ENCODE measurements at places on chromosomes 16 and 17.

DNA sequence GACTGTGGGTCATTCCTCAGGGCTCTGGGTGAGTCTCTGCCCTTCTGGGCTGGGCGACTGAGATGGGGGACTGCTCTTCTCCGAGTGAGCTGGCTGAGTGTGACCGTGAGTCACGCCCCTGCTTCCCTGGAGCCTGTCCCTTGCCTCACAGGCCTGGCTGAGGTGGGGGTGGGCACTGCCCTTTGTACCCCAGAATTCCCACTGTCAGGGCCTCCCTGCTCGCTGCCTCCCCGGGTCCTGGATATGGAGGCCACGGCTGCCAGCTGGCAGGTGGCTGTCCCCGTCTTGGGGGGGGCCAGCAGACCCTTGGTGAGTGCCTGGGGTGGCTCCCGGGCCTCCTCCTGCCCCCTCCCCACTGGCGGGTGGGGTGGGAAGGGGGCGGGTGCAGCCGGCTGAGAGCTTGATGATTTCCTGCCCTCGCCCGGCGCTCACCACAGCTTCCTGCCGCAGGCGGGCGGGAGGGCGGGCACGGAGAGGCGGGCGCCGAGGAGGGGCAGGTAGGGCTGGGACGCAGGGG, at the start of gene LAT:
Gene LAT (plus strand): TSS at position 434 of the 517 bp plus-strand sequence. CDS start 366 bp downstream, outside the sequence.
- peak; percentile 69 for DNase-seq

GRCh38 chr17:55433029-55433628, 11.5 kb upstream of the MMD start:
- no peak for DNase-seq

DNA sequence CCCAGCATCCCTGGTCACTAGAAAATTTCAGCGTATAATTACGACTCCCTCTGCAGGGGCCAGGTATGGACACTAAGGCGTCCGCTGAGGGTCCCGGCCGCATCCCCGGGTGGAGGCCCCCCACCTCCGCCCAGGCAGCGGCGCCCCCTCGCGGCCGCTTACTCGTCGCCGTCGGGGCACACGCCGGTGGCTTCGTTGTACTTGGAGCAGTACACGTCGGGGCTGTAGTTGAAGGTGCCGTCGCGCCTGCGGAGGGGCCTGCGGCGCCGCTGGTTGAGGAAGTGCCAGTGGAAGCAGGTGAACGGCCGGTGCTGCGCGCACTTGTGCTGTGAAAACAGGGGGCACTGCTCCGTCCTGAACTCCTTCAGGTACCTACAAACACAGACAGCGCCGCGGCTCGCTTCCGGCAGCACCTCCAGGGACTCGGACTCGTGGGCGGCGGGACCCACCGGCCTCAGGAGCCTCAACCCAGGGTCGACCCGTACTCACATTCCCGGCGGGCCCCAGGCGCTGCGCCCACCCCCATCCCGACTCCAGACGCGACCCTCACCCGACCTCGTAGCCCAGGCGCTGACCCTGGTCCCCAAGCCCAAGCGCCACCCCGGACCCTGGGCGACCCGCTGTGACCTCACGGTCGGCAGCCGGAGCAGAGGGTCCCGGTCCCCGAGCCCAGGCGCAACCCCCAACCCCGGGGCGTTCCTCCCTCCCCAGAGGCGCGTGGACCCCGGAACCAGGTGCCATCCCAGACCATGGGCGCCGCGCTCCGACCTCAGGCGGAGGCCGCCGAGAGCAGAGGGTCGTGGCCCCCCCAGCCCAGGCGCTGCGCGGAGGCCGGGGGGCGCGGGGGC, 596 bp downstream of the UNKL start:
- peak; percentile 85 for DNase-seq

DNA sequence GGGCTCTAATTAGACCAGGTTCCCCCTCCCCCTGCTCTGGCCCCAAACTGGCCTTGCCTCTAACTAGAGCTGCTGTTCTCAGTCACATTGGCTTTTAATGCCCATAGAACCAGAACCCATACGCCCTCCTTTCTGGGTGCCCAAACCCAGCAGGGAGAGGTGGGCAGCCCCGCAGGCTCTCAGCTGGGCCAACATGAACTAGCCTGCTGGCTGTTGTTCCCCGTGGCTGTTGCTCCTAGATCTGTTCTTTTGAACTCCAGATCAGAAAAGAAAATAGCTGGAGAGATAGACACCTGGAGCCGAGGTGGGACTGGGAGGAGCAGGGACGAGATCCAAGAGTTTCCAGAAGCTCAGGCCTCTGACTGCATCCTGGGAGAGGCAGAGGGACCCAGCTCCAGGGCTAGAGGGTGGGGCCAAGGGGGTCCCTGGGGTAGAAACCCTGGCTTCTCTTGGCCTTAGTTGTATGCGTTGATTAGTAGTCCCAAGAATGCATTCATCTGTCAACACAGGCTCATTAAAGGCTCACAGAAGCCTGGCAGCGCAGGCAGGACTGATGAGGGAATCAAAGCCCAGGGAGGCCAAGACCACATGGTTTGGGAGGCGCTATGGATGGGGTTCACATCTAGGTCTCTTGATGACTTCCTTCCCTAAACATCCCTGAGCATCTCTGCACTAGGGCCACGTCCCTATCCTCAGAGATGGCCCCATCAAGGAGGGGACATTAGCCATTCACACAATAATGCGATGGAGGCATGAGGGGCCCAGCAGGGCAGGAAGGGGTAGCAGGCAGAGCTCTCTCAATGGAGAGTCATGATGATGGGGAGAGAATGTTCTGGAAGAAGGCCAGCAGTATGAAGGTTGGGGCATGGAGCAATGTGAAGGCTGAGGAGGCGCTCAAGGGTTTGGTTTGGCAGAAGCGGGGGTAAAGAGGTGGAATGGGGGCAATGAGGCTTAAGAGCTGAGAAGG, 1.3 kb upstream of the CPSF4L start:
- no peak for DNase-seq

DNA sequence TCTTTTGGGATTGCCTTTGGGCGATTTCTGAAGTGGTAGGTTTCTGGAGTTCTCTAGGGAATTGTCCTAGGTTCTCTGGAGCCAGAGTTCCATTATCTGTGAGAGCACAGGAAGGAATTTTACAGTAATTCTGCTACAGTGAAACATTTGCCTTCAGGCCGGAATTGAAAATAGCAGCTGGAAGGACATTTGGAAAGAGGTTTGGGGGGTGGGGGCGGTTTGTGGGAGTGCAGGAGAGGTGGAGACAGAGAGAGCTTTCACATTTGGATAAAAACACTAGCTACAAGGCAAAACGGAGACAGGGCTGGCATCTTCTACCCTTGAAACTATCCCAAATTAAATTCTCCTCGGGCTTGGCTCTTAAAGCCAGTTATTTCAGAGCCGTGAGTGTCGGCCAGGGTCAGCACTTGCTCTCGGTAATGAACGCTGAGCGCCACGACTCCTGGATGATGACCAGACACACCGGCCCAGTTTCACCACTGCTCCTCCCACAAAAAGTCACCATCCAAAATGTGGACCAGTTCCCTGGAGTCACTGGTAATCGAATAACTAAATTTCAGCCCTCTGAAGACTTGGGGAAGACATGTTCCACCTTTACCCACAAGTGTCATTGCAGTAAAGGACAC, 67.7 kb upstream of the TANC2 start:
- DNase-seq: no peak

- DNase-seq: no peak
Measured at GRCh38 chr17:48544349-48545021, 424 bp downstream of the HOXB2 start.

DNA sequence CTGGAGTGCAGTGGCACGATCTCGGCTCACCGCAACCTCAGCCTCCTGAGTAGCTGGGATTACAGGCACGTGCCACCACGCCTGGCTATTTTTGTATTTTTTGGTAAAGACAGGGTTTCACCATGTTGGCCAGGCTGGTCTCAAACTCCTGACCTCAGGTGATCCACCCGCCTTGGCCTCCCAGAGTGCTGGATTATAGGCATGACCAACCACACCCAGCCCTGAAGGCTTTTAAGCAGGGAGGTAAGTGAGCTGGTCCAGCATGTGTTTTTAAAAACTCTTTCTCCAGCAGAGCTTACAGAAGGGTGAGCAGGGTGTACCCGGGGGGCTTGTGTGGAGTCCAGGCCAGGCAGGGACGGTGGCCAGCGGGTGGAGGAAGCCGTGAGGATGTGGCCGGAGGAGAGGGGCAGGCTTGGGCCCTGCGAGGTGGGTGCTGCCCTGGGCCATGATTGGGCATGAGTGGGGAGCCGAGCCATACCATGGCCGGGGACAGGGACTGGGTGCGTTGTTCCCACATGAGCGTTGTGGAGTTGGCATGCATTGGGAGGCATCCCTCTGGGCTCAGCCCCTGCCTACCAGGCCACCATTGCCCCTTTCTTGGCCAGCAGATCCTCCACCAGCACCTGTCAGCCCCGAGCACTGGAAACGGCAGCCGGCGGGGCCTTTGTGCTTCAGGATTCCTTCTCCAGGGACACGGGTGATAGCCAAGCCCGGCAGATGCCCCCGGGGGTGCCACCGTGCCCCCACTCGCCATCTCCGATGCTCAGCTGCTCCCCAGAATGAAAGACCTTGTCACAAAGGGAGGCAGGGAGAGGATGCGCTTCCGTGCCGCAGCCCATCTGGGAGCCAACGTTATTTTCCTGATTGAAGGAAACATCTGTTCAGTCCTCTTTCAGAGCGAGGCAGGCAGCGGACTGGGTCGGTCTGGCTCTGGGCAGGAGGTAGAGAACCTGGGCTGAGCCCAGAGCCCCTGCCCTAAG, 64.5 kb downstream of the RAI1 start:
- DNase-seq: no peak

DNA sequence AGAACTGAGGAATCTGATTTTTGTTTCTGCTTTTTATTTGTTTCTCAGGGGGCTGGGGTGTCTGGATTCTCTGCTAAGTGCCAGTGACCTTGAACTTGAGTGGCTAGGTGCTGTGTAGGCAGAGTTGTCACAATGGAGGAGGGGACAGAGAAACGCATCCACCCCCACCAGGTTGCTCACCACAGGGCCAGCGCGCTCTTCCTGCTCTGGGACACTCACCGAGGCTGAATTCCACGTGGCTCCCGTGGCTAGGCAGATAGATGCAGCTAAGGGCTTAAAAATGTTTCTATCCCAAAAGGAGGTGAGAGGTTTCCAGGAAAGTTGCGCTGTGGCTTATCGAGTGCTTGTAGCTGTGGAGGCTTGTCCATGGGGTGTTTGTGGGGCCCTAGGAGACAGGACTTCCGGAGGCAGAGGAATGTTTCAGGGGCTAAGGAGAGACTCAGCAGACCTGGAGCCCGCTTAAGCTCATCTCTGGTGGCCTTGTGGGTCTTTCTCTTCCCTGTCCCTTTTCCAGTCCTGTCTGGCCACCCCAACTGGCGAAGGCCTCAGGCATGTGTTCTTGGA, 36.8 kb downstream of the ADCY7 start:
- DNase-seq: no peak

- DNase-seq: no peak
Measured at GRCh38 chr17:58052945-58053715, 30.1 kb upstream of the DYNLL2 start.

DNA sequence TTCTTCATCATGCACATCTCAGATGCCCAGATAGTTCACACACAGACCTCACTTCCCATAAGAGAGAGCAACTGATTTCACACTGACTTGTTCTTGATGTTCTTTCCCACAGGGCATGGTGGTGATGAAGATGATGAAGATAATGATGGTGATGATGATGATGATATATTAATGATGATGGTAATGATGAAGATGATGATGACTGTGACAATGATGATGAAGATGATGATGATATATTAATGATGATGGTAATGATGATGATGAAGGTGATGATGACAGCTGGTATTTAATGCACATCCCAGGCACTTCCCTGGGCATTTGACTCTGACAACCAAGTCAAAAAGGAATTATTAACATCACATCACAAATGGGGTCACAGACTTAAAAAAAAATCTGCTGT, 225.2 kb downstream of the MAF start:
- DNase-seq: no peak

DNA sequence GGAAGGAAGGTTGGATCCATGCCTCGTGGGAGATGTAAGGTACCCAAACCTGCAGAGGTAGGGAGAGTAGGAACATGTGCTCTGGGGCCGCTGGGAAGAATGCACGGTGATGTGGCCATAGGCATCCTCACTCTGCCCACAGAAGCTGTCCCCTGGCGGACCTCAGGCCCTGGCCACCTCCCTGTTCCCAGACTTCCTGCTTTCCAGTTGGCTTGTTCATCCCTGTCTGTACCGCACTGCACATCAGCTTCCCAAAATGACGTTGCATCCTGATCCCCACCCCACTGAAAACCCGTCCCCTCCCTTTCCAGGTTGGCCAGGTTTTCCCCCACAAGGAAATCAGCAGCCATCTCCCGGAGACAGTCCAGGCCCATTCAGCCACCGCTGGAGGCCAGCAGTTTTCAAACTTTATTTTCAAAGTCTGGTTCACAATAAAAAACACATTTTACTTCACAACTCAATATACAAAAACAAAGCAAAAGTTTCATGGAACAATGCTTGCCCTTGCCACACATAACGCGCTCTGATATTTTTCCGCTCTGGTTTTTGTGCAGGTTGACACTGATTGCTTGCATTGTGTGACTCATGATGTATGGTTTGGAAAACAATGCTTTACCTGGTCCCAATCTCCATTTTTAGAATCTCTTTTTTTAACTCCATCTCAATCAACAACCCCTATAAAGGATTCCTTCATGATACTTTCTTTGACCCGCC, 143.0 kb downstream of the GAS7 start:
- DNase-seq: no peak

DNA sequence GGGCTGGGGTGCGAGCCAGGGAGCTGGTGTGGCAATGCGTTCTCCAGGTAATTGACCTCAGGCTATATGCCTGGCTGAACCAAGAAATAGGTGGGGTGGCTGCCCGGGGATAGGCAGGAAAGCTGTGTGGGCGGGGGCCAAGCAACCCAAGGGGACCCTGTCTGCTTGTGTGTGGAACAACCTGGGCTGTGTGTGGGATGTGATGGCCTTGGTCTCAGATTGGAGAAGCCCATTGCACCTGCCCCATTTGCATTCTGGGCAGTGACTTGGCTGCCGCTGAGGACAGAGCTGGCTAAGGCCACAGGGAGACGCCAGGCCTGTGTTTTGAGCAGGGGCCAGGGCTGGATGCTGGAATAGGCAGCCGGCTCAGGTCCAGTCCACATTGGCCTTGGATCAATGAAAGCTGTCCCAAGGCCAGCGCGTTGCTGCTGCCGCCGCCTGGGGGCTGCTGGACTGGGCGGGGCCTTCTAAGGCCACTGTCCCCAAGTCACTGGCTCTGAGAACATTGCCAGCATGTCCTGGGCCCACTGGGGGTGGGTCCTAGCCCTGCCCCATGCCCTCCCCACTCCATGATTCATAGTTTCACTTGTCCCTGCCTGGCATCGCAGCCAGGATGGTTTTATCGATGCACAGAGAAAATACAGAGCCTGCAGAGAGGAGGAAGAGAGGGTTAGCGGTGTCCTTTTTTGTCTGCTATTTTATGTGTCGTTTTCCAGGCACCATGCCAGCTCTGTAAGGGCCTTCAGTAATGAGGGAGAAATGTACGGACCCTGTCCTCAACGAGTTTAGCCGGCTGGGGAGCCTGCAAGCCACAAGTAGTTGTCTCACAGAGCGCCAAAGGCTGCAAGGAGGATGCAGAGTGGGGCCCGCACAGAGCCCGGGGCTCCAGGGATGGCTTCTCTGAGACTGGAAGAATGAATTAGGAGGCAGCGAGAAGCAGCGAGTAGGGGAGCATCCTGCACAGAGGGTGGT, 43.9 kb downstream of the NKD1 start:
- DNase-seq: peak; percentile 42

DNA sequence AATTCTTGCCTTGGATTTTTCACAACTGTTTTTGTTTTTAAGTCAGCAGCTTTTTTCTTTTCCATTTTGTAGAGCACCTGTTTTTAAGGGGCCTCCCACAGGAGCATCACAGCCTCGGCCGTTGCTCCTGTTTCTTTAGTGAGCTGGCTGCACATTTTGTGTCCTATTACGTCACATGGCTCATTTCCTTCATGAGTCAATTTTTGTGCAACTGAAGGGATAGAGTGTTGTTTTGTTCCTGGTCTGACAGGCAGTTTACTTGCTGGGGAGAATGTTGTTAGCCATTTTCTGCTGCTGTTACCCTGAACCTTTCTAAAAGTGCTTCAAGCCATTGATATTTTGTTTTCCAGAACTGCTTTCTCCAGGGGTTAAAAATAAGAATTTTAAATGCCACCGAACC, 45.0 kb upstream of the CRISPLD2 start:
- no peak for DNase-seq

All from RPMI8226 (cell line).